ENCODE measurements at places on chromosomes 4 and X.
A peak's percentile ranks its signal among the peaks of the same experiment; 100 is the strongest.

- DNase-seq = no peak
Measured at GRCh38 chr4:132299841-132300240, 849.3 kb upstream of the PCDH10 start.

DNA sequence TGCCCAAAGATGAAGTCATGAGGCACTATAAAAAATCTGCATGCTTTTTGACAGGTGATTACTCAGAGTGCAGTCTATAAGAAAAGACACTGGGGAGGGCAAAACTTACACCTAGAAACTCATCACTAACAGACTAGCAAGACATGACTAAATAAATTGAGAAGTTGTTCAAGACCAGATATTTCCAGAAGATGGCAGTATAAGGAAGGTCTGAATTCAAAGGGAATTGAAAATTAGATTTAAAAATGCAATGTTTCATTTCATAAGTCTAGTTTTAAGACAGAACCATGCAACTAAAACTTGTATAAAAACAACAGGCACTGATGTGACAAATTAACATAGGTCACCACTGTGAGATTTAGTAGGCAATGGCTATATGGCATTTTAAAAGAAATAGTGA, 232.5 kb upstream of the POF1B start:
- no peak for DNase-seq

- no peak for DNase-seq
Measured at GRCh38 chr4:7375427-7375826, 59.3 kb downstream of the PSAPL1 start.

DNA sequence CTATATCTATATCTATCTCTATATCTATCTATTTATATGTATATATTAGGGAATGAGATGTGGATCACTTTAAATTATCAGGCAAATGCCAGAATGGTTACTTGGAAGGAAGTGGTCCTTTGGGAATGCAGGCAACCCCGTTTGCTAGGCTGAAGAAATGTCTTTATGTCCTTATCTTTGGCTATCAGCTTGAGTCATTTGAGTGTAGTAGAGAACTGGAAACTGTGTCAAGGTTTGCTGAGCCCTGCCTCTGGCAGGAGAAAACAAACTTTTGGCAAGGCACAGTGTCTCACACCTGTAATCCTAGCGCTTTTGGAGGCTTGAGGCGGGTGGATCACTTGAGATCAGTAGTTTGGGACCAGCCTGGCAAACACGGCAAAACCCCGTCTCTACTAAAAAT, 167.3 kb downstream of the ACTRT1 start:
- no peak for DNase-seq

GRCh38 chr4:725391-726234, 20.0 kb downstream of the PCGF3 start:
- no peak for DNase-seq

- no peak for DNase-seq
Measured at GRCh38 chrX:132443196-132444135, 45.4 kb downstream of the MBNL3 start.

GRCh38 chr4:73721909-73722308, 18.5 kb upstream of the CXCL8 start:
- no peak for DNase-seq

- DNase-seq = no peak
Measured at GRCh38 chr4:184406958-184407391, 67.4 kb downstream of the IRF2 start.

GRCh38 chr4:42541647-42542046, 115.3 kb downstream of the ATP8A1 start:
- no peak for DNase-seq

DNA sequence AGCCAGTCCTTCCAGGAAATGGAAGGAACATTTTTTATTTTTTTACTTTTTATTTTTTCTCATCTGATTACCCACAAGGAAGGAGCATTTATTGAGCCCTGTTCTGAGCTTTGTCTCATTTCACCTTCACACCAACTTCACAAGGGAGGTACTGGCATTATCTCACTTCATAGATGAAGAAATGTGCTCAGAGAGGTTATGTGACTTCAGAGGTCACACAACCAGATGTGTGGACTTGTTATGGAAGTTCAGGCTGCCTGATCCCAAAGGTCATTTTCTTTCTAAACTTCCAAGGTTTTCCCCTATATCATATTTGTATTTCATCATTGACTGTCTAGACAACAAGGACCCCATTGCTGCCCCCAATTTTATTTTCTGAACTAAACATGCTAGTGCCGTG, 160.3 kb downstream of the DCLK2 start:
- no peak for DNase-seq

GRCh38 chrX:10208281-10208856, 51.6 kb downstream of the CLCN4 start:
- DNase-seq = no peak

DNA sequence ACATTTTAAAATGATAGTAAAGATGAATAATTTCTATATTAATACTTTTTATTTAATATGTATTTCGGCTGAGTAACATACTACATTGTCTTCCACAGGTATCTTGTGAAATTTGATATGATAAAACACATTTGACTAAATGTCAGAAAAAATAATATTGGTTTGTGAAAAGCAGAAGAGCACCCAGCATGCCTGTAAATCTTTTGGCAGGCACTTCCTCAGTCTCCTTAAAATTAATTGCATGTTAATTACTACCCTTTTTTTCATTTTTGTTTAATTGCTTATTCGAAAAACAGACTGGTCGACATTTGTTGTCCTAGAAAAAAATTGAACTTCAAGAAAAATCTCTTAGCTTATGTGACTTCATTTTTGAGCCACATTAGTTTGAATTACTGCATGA, 40.6 kb downstream of the CLCN3 start:
- no peak for DNase-seq

GRCh38 chr4:64784125-64784524, 374.9 kb upstream of the TECRL start:
- DNase-seq = no peak

DNA sequence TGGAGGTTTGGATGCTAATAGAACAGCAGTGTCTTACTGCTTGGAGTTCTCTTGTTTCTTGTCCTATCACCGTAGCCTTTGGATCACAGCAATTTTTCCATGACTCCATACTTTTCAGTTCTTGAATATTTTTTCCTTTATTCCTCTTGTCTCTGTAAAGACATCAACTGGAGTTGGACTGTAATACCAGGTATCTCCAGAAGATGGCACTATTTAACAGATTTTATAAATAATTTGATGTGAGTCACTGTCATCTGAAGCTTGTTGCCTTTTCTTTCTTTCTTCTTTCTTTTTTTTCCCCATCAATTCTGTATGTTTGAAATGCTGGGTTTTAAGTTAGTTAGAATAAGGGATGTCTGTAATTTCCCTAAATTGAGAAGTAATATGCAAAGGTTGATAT, 24.1 kb downstream of the HPRT1 start:
- DNase-seq = no peak

DNA sequence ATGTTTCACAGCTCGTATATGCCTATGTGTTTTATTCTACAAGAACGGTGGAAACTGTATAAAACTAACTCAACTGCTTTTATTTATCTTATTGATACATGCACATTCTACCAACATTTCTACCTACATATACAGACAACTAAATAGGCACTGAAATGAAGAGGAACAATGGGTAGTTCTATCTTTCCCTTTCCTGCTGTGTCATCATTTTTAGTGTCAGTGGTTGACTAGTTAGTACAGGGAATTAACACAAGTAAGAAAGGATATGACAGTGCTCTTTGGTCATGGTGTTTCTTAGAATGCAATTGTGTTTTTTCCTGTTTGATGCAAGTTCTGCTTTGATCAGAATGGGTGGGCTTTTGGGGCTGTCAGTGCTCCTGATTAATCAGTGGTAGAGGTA, 293.8 kb upstream of the CTSO start:
- no peak for DNase-seq

DNA sequence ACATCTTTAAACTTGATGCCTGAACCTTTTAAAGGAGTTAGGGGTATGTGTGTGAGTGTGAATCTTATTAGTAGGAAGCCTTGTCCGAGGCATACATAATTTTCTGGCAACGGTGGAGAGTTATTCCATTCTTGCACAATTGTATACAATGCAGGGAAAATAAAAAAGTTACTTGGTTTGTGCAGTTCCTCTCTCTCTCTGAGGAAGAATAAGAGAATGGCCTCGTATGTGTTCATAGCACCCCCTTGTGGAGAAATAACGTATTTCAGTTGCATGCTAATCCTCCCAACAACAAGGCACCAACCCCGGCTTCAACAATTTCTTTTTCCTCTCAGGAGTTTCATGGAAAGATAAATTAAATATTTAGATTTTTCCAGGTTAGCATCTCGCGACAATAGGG, 33.7 kb upstream of the FGF13 start:
- no peak for DNase-seq

DNA sequence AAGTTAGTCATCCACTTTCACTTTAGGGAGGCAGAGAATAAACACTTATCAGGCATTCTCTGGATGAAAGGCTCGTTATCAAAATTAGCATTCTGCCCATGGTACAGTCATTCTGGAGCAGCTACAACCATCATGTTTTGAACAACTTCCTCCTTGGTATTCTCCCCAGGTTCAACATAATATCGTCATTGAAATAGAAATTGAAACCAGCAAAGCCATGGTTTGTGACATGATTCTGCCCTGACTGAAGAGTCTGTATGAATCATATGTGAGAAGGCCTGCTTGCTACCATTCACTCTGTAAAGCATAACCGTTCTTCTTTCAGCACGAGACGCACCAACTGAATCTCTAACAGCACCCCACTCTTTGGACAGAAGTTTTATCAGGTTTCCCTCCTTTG, 127.5 kb upstream of the RADX start:
- no peak for DNase-seq

- DNase-seq = no peak
Measured at GRCh38 chr4:40931238-40931637, 181.5 kb downstream of the NSUN7 start.

DNA sequence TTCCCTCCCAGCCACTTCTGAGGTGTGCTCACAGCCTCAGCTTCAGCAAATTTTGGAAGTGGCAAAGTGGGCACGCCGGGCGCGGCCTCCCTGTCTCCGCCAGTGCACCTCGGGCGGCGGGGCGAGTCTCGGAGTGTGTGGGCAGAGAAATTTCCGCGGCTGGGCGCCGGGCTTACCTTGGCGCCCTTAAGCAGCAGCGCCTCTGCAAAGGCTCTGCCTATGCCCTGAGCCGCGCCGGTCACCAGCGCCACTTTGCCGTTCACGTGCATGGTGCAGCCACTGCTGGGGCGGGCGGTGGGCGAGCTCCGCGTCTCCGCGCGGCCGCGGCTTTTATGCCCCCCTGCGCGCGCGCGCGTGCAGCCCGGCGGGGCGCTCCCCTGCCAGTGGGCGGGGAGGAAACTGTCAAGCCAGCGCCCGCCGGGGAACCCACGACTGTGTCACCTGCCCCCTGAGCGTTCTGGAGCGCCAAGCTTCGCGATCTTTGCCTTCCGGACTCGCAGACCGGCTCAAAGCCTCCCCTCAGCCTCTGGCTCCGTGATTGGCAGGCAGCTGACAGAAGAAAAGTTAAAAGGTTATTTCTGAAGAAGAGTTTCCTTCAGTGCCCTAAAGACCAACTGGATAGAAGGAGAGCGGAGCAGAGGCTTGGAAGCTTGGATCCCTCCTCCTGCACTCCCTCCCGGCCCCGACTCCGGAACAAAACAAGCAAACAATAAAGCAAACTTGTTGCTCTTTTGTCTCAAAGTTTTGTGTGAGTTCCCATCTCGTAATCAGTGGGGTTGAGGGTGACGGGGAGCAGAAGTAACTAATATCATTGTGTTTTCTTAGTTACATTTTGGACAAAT, at the start of gene HPGD:
TSS of gene HPGD (minus strand) at position 306 of the 842 bp plus-strand sequence. CDS start at position 269, 37 bp downstream.
- DNase-seq = peak; percentile 36

DNA sequence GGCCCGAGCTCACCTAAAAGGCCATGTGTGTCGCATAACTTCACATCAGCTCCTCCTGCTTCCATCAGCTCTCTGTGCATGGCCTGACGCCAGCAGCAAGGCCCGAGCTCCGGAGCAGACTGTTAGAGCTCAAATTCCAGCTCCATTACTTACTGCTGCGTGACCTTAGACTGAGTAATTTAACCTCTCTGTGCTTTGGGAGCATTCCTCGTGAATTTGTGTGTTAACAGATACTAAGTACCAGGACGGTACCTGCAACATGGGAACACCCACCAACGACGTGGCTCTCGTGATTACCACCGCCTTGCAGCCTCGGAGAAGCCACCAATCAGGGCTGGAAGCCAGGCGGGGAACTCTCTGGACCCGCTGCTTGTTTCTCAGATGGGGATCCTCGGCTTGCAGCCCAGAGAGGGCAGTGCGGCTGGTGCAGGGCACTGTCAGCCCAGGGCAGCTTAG, 12.9 kb downstream of the LETM1 start:
- DNase-seq = no peak

DNA sequence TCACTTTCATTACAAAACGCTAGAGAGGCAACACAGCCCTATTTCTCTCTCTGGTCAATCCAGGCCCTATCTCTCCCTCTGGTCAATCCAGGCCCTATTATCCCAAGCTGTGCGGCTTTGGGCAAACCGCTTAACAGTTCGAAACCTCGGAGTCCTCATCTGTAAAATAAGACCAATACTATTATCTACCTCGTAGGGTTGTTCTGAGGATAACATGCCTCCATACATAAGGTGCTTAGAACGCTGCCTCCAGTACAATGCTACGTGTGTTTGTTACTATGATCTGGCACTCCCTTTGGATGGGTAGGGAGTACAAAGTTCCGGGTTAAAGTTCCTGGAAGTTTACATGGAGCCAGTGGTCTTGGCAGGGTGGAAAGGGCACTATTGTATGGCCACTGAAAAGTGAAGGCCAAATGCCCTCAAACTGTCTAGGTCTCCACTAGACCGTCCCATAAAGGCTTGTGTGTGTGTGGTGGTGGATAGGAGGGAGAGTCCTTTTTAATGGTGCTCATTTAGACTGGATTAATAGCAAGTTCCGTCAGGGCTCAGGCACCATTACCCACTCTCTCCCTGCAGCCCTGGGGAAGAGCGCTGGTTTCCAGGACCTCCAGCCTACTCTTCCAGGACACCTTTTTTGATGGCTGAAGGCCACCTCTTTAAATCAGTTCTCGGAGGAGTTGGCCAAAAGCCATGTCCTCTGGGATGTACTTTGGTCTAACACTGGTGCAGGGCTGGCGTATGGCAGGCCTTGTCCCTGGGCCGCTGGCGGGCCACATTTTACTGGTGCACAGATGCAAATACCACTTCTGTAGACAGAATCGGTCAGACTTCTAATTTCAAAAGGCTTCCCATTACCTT, 75.6 kb upstream of the BCOR start:
- DNase-seq = no peak

GRCh38 chrX:3184176-3184930, 143.1 kb downstream of the ARSF start:
- DNase-seq = no peak

DNA sequence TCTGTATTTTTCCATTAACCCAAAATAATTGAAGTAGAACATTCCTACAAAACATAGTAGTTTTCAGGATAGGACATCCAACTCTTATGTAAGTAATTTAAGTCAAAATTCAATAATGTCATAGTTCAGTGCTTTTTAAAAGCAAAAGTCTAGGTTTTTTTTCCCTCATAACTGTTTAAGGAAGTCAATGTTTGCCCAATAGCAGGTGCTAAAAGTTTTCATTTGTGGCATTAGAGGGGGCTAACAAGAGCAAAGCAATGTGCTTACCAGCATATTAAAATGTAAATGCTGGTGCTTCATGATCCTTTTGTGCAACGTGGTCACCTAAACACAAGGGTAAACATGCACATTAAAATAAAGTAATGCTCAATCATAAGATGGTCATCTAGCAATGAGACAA, 155.2 kb upstream of the PPP1R2C start:
- no peak for DNase-seq
